Large intestine (tissue), 12 donors: ENCODE measurements at places on chromosomes 12 and 14. TPM values are rescaled to one million over a fixed set of nuclear protein-coding genes. Genes with fewer than 3 reads are reported as not detected.
A peak's percentile ranks its signal among the peaks of the same experiment; 100 is the strongest.

DNA sequence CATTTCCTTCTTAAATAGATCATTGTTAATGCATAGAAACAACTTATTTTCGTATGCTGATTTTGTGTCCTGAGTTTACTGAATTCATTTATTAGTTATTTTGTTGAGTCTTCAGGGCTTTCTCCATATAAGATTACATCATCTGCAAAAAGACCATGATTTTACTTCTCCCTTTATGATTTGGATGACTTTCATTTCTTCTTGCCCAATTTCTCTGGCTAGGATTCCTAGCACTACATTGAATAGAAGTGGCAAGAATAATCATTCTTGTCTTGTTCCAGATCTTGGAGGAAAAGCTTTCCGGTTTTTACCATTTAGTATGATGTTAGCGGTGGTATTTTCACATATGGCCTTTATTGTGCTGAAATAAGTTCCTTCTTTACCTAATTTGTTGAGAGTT, 303.0 kb upstream of the RTL1 start:
- no peaks in the 10 kb centered on the region for H3K36me3 ChIP-seq
- H3K4me3 ChIP-seq = no peak overlapping the region
- no peaks in the 10 kb centered on the region for H3K4me1 ChIP-seq
- no peak overlapping the region for H3K27ac ChIP-seq
- DNase-seq = no peak

DNA sequence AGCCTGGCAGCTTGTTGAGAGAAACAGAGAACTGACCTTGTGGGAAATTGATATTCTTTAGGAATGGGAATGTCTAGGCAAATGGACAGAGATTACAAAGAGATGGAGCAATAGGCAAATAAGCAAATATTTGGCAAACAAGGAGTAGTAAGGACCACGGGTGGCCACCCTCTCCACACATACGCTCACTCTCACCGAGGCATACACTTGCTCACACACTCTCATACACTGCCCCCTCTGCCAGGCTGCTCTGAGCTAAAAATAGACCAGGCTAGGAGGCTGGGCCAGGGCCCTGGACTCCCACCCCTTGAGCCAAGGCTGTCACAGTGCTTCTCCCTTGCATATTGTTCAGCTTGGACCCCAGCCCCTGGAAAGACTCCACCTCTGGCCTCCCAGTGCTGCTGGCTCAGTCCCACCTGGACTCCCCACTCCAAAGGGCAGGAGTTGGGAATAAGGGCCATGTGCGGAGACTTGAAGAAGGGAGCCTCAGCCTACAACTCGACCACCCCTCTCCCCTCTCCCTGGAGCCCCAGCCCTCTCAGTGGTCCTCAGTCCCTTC, 1.1 kb downstream of the PPP1R1A start:
- H3K4me1 ChIP-seq = peaks cover 11% of the 10 kb centered on the region
- peaks cover 2% of the 10 kb centered on the region for H3K36me3 ChIP-seq
- DNase-seq = peak; percentile 54
- H3K27ac ChIP-seq = no peak overlapping the region
- peak overlapping the region; percentile 74 for H3K4me3 ChIP-seq

DNA sequence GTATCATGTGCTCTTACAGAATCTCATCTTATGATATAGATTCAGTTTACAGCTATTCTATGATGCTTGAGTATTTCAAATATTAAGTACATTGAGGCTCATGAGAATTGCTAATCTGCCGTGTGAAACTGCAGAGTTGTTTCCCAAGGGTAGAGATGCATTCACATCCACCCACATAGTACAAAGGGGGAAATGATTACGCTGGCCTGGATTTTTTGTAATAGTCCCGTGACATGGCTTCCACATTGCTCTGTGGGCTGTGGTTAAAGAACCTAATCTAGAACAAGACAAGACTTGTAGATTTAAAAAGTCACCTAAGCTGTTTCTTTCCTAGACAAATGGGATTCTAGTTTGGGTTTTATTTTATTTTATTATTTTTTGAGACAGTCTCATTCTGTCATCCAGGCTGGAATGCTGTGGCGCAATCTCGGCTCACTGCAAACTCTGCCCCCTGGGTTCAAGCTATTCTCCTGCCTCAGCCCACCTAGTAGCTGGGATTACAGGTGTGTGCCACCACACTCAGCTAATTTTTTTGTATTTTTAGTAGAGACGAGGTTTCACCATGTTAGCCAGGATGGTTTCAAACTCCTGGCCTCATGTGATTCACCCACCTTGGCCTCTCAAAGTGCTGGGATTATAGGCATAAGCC, 13.0 kb upstream of the RIOX1 start:
- no peak overlapping the region for H3K4me3 ChIP-seq
- DNase-seq = no peak
- no peaks in the 10 kb centered on the region for H3K27me3 ChIP-seq
- no peaks in the 10 kb centered on the region for H3K36me3 ChIP-seq

DNA sequence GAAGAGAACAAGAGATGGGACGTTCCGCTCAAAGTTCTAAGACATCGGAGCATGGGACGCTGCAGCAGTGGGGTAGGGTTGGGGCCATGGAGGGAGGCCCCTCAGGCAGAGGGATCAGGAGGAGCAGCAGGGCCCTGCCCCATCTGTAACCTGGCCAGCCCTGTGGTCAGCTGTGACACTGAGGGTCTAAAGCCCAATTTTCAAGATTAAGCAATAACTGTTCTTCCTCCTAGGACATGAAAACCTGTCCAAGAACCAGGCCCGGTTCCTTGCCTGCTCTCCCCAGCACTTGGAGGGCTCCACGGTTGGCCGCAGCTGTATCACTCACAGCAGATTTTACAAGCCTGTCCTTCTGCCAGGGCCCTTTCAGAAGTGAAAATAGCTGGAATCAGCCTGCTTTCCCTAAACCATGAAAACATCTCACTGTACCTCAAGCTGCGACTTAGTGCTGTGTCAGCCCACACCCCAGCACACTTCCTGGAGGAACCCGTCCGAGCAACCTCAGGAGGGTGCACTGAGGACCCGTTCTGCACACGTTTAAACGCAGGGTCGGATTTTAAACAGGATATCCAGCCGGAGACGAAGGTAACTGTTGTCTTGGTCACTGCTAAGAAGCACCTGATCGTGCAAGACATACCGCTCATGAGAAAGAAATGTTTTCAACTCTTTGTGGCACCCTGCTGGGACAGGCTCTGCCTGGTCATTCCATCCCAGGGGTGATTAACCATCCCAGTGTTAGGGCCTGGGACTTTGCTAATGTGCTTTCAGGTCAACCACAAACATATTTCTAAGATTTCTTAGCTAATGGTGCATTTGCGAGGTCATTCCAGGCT, 201.9 kb upstream of the DIO3 start:
- H3K4me1 ChIP-seq = peaks cover 6% of the 10 kb centered on the region
- H3K27me3 ChIP-seq = no peaks in the 10 kb centered on the region
- no peak for DNase-seq
- H3K4me3 ChIP-seq = no peak overlapping the region

The FOXG1 gene
- not detected for polyA plus RNA-seq

The EML5 gene
- polyA plus RNA-seq = 6.2 TPM

The NEUROD4 gene
- 0.01 TPM for polyA plus RNA-seq

The APOLD1 gene
- 13.8 TPM for polyA plus RNA-seq
